ENCODE measurements at places on chromosomes 1 and 21.

DNA sequence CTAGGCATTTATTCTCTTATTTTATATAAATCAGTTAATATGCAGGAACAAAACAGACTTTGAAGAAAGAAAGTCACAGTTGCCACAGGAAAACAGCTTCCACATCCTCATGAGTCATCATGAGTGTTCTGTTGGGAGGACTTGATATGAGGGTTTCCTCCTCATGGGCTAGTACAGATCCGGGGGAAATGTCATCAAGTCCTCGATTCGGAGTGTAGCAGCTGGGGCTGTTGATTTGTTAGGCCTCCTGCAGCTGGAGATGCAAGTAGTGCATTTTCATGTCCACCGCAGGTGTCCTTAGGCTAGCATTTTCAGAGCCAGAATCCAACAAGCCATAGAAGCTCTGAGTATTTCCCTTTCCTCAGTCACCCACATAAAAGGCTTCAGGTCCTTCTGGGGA is 36.7 kb downstream of the ADAM30 start:
- DNase-seq = no peak

GRCh38 chr1:174964261-174964971 is 35.3 kb upstream of the CACYBP start:
- no peak for DNase-seq

DNA sequence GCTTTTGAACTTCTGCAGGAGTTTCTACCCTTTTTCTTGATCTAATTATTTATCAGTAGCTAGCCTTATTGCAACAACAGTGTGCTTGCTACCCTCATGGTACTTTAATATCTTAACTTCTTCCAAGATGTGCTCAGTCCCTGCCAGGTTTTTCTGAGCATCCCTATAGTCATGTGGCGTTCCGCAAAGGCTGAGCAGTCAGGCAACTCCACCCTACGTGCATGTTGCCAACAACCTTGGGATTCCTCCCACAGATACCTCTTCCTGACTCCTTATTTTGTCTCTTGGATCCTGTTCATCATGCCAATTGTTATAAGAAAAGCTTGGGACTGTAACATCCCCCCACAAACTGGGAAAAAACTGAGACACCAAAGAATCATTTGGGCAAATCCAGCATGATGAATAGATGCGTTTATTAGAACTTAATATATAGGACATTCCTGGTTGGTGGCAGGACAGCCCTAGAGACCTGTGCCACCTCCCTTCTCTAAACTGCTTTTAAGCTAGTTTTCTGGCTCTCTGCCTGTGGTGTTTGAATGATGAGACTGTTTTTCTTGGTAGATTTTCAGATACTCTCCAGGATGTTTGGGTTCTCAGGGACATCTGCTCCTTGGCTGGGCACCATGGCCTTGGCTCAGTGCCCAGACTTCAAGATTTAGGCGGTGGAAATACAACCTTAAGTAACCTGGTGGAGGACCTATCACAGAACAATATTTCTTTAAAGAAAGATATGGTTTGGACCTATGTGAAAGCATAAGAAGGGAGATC is 27.1 kb upstream of the KCTD3 start:
- no peak for DNase-seq

DNA sequence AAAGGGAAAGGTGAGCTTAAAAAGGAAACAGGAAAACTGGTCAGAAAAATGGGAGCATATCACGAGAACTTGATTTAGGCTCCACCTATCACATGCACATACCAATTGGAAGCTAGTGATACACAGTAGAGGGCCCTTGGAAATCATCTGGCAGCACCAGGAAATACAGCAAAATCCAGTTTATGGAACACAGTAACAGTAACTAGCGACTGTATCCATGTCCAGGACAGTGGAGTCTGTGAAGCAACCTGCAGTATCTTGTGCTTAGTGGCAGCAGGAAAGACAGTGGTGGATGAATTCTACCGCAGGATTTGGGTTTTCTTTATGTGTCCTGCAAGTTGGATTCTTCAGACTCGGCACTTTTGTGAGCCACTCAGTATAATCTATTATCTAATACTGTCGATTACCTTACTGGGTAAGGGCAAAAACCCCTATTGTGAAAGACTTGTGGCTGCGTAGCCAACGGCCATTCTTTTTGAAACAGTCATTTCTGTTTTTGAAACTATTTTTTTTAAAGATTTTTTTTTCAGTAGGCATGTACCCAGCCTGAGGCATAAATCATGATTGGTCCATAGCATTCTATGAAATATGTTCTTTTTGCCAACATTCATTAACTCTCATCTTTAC is 1.6 kb upstream of the KDM4A start:
- no peak for DNase-seq

GRCh38 chr1:233509526-233509925 is 104.4 kb upstream of the KCNK1 start:
- no peak for DNase-seq

- no peak for DNase-seq
Observed at GRCh38 chr1:160862203-160863060, at the start of gene CD244. Gene CD244, minus strand, starts transcription at chr1:160862887. Its CDS starts 210 bp downstream, at chr1:160862677.

- no peak for DNase-seq
Observed at GRCh38 chr1:117171900-117172511, 38.7 kb downstream of the VTCN1 start.
